ENCODE measurements at places on chromosomes 1 and 21. TPM values are rescaled to one million over a fixed set of nuclear protein-coding genes. Genes with fewer than 3 reads are reported as not detected.

The FCRL5 gene
- total RNA-seq, result not detected

The BCAN gene
- total RNA-seq, result not detected

The AIM2 gene
- total RNA-seq, result 23.6 TPM

The CD55 gene
- total RNA-seq, result 141 TPM

The SLC19A2 gene
- 4.0 TPM for total RNA-seq

The HPCAL4 gene
- 0.18 TPM for total RNA-seq

The OPTC gene
- total RNA-seq, result not detected

The HAO2 gene
- total RNA-seq, result not detected

The FOXD2 gene
- total RNA-seq, result 0.18 TPM

The OLFML3 gene
- 0.33 TPM for total RNA-seq

The ITGB2 gene
- total RNA-seq, result 272 TPM

DNA sequence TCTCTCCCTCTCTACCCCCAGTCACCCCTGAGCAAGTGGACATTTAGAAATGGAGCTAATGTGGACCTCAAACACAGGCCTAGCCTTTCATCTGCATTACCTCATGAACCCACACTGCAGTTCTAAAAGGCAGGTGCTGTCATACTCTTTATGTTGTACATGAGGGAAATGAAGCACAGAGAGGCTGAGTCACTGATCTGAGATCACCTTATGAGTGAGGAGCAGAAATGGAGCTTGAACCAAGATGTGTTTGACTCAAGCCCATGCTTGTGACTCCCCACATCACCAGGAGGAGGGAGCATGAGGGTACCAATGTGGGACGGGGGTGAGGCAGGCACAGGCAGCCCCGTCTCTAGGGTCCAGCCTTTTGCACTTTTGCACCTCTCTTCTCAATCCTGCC, 702.8 kb downstream of the PTPRU start:
- DNase-seq, result no peak

- DNase-seq, result no peak
Observed at GRCh38 chr1:189847613-189848012, 630.1 kb downstream of the BRINP3 start.

DNA sequence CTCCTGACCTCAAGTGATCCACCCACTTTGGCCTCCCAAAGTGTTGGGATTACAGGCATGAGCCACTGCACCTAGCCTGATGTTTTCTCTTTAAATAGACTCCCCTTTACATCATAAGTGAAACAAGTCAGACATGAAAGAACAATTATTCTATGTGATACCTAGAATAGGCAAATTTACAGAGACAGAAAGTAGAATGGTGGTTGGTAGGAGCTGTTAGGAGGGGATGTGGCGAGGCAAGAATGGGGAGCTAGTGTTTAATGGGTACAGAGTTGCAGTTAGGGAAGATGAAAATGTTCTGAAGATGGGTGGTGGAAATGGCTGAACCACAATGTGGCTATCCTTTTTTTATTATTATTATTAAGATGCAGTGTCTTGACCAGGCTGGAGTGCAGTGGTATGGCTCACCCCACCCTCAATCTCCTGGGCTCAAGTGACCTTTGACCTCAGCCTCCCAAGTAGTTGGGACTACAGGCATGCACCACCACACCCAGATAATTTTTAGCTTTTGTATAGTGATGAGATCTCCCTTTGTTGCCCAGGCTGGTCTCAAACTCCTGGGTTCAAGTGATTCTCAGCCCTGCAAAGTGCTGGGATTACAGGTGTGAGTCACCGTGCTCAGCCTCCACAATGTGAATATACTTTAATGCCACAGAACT, 28.4 kb downstream of the ELF3 start:
- no peak for DNase-seq

- DNase-seq, result no peak
Observed at GRCh38 chr1:18719786-18720451, 89.3 kb downstream of the PAX7 start.

DNA sequence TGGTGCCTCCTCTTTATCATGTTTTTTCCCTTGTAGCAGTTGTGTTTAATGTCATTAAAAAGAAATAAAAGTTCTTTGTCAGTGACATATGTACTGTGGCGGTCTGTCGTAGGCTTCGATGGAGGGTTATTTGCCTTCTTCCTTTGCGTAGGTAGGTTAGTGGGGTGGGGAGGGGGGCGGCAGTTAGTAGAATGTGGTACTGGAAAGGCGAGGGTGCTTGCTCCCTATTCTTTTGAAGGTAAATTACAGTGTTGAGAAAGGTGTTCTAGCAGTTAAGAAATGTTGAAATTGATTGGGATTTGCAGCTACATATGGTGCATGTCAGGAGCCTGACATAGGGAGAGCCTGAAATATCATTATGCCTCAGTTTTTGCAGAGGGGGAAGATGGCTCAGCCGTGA, 11.9 kb downstream of the FNDC5 start:
- DNase-seq, result no peak

GRCh38 chr1:29176576-29176975, 5.1 kb downstream of the SRSF4 start:
- no peak for DNase-seq

GRCh38 chr1:88956003-88956402, 36.4 kb downstream of the KYAT3 start:
- no peak for DNase-seq

DNA sequence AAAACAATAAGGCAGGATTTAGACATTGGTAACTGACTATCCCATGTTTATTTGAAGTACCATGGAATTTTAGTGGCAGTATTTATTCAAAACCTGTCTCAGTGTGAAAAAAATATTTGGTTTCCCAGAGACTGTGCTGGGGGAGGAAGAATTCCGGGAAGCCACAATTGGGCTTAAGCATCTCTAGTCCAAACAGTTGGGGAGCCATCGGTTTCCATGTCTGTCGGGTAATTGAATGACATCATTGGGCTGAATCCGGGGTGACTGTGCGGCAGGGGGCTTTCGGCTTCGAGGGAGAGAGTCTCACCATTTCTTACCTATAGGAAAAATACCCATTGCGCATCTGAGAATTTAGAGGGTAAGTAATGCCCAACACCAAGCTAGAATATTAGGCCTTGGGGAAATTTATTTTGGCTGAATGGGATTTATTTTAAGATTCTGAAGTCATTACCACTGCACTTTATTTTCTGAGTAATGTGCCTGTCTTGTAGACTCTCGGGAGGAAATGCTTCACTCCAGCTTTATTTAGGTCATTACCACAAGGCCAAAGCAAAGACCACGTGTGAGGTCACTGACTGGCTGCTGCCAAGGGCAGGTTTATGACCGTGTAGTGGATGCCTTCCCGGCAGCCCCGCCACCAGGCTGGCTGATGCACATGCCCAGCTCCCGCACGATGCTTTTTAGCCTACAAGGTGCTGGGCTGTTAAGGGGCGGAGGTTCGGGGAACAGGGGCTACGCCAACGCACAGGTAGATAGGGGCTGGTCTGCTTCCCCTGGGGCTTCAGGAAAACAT, 23.1 kb upstream of the UMODL1 start:
- no peak for DNase-seq

DNA sequence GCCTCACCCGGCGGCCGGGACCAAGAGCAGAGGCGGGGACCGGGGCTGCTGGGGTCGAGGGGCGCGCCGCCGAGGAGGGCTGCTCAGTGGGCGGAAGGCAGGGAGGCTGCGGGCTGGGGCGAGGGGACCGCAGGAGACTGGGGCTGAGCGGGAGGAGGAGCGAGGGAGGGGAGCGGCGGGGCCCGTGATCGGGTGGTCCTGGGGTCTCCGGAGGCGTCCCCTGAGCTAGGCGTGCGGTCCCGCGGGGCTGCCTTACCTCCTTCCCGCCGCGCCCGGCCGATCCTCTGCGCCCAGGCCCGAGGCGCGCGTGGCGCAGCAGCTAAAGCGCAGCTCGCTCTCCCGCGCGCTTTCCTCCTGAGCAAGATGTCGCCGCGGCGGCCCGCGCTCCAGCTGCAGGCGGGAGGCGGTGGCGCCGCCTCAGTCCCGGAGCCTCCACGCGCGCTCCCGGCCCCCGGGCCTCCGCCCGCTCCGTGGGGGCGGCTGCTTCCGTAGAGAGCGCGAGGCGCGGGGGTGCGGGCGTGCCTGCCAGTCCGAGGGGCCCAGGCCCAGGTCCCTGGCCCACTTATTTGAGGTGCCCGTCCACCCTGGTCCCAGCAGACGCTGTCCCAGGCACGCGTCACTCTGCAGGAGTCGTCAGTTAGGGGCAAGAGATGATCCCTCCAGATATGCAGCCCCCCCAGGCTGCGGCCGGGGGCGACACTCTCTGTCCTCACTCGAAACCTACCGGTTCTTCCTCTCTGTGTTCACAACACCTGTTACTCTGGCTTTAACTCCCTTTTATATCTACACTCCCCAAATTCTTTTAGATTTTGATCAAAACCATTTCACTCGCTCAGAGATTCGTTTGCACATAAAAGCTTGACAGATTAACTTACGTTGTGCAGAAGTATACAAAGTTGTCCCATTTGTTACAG, at the start of gene CCSAP:
TSS of gene CCSAP (minus strand) at position 392 of the 914 bp plus-strand sequence. CDS start 582 bp downstream, outside the sequence.
- DNase-seq, result no peak

DNA sequence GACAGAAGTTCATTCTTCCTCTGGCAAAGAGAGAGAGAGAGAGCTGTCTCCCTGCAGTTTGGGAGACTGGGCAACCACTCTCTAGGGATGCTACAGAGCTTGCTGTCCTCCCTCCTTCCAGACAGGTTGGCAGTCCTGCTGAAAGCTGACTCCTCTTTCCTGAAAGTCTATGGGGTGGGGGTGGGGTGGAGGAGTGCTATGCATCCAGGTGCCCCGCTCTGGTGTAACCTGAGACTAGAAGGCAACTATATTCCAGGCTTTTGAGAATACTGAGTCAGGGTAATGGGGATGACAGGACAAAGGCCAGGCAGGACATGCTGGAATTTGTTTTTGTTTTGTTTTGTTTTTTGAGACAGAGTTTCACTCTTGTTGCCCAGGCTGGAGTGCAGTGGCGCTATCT, 55.4 kb downstream of the OPTC start:
- DNase-seq, result no peak

- DNase-seq, result no peak
Observed at GRCh38 chr1:76782809-76783208, 84.5 kb upstream of the ST6GALNAC5 start.

DNA sequence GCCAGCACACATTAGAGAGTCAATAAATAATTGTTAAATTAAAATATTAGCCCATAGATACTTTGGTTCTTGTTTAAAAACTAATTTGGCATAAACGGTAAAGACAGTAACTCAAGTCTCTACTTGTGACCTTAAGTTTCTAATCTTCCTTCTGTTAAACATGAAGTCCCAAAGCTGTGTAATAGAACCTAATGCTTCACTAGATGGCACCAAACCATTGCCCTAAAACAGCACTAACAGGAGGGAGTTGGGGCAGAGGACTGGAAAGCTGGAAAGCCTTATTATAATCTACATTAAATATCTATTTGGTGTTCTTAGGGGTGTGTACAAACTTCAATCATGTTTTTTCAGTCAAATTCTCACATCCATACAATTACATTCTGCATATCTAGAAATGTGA, 176.7 kb downstream of the OLFM3 start:
- no peak for DNase-seq

DNA sequence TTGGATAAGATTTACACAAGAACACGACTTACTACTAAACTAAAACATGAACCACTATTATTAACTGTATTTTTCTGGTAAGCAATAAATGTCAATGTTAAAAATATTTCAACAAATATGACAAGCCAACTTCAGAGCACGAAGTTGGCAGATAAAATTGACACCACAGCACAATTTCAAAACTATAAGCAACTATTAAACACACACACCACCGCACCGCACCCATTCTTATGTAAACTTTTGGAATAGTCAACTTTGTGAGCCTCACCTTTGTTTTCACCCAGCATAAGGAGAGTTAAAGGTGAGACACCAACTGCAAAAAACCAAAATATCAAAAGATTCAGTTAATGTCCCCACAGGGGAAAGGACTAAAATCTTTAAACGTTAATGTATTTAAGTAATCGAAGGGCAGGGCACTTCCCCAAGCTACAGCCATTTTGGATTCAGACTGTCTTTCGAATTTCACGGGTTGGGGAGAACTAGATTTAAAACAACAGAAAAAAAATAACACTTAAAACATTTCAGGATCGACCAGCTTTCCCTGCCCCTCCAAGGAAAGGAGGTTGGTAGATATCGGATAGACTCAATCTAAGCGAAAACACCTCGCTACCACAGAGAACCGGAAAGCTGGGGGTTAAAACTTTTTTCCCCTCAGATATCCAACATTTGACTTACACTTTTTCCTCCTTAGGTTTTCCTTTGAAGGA, 872 bp downstream of the GPBP1L1 start:
- DNase-seq, result no peak

- DNase-seq, result no peak
Observed at GRCh38 chr21:25176637-25177412, 430.5 kb downstream of the MRPL39 start.

DNA sequence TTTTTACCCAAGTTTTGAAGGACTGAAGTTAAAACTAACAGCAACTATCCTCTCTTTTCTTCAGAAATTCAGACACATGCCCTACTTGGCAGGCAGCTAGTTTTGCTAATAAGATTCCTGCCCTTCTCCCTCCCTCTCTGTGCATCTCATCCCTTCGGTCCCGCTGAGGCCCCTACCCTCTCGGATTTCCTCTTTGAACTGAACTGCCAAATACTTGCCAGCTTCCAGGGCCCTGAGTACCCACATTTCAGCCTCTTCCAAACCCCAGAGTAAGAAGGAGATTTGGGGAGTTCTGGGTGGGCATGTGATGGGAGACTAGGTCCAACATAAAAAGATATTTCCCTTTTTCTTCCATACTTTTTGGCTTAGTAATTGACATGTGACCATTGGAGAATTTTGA, 116.5 kb upstream of the JUN start:
- no peak for DNase-seq

GRCh38 chr1:93692983-93693591, 11.4 kb upstream of the BCAR3 start:
- peak; percentile 59 for DNase-seq

GRCh38 chr1:185144233-185144632, 12.5 kb downstream of the TRMT1L start:
- DNase-seq, result no peak

DNA sequence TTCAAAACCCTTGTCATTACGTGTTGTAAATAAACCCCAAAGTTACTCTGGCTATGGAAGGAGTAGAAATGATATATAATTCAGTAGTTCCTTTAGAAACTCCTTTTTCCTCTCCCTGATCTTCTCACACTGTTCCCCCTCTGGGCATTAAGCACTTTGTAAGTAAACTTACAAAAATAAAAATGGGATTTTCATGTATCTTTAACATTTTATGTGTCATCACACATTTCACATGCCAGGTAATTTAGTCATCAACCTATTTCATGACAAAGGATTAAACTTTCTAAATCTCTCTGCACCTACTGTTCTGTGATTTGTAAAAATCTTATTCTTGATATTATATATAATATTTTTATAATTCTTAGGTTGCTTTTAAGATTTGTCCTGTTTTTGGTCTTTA, 176.9 kb downstream of the NEK7 start:
- DNase-seq, result no peak

DNA sequence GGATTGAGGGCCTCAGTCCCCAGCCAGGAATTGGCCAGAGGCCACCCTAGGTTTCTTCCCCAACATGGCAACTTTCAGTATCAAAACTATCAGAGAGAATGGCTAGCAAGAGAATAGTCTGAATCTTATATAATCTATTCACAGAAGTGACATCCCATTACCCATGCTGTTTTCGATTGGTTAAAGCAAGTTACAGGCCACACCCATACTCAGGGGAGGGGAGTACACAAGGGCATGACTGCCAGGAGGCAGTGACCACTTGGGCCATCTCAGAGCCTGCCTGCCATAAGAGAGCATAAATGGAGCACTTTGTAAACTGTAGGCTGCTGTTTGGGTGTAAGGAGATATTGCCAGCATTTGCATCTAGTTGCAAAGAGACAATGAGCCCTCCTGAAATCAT, 65.4 kb downstream of the FAM163A start:
- no peak for DNase-seq

All from activated naive CD4-positive, alpha-beta T cell treated with anti-CD3 and anti-CD28 coated beads, Interleukin-2, amount 50 U/mL, for 72 hours (primary cell).